Posterior cingulate gyrus (tissue), 11 donors: ENCODE measurements at places on chromosomes 12 and 14.

GRCh38 chr14:89386212-89386886 lies 30.7 kb downstream of the FOXN3 start:
- DNase-seq = no peak

DNA sequence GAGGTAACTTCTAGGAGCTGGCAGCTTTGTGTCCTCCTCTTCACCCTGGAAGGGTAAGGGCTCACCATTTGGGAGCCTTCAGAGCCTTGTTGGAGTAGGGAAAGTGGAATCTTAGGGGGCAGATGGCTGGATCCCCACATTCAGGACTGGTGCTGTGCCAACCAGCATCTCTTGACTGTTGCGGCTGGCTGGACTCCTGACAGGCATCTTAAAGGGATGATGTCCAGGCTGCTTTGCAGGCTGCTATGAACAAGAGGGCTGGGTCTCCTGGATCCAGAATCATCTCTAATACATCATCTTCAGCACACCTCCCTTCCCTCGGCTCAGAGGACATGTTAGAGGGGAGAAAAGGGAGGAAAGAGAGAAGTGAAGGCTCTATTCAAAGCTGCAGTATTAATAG lies 4.4 kb downstream of the CACNB3 start:
- DNase-seq = peak; percentile 56

- DNase-seq = peak; percentile 68
Observed at GRCh38 chr12:121095544-121096198, 37.0 kb upstream of the P2RX7 start.

GRCh38 chr14:93122826-93123225 lies 7.1 kb upstream of the ITPK1 start:
- DNase-seq = peak; percentile 14

- no peak for DNase-seq
Observed at GRCh38 chr14:74491956-74492775, 939 bp downstream of the NPC2 start.

DNA sequence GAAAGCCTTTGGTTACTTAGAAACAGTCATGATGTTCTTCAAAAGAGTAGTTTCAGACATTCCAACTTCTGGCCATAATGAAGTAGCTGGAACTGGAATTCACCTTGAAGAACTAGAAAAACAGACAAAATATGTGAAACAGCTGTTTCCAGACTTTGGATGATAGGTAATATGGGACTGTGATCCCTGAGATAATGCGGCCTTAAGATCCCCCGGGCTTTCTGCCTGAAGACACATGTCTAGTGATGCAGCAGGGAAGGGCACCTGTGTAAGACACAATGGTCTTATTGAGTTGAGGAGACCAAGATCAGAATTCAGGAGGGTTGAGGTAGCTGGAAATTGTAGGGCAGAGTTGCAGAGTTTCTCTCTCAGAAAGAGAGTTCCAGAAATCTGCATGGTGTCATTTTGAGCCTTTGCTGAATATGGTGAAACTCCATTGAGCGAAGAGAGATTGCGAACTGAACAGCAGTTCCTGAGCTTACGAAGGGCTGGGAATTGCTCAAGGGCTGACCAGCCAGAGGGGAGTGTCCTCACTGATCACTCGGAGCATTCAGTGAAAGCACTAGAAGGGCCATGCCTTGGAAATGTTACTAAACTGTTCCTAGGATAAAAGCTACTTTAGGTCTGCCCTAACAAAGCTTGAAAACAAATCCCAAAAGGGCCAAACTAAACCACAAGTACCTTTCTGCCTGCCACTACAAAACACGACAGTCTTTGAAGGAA lies 41.7 kb upstream of the FRS2 start:
- no peak for DNase-seq

DNA sequence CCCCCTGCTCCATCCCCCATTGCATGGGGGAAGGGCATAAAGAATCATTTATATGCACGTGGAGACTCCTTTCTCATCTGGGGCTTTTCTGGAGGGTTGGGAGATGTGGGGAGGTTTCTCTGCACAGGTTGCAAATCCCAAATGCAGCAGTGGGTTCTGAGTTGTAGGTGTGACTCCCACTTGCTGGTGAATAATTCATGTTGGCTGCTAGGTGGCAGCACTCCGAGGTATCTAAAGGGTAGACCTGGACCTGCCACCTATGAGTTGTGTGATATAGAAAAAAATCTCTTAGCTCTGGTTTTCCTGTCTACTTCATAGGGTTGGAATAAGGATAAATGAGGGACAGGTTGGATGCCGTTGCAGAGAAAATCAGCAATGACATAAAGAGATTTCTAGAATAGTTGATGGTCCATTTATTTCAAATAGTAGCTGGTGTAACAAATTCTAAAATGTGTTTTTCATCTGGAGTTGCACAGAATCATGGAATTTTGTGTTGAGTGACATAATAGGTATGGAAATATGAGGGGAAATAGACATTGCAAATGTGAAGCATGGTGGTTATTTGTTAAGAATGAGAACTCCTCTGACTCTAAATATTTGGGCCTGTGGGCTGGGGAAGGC lies 4.6 kb downstream of the MARCHF9 start:
- no peak for DNase-seq

DNA sequence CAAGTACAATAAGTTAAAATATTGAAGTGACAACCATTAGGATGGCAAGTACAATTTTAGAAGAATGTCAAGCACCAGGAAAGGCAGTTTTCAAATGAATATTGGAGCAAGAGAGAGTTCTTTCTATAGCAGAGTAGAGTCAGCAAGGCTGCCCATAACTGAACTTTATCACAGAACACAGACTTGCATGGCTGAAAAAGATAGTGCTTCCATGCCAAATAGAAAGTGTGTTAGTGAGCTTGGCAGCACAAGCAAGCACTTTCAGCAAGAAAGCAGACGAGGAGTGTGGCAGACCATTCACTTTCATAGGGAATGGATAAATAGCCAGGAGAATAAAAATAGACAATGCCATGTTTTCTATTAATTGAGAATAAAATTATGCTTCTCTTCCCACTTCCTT lies 647.0 kb upstream of the MGAT4C start:
- DNase-seq = no peak

DNA sequence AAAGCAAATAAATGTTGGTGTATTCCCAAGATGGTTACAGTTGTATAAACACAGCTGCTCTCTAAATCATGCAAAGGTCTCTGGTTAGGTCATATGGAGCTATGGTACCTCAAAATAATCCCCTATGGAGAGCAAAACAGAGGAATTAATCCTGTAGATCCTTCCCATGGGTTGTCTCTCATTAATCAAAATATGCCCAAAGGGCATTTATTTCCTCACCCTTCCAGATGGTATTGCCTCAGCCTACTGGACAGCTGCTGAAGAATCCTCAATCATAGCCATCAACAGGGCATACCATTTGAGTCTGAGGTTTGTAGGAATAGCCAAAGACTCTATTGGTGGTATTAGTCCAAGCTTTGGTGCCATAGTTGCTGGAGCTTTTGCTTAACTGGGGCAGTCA lies 360.9 kb downstream of the RPL10L start:
- no peak for DNase-seq

GRCh38 chr14:30521899-30522736 lies 36.8 kb upstream of the G2E3 start:
- no peak for DNase-seq

GRCh38 chr14:35814371-35815005 lies 5.4 kb upstream of the RALGAPA1 start:
- DNase-seq = no peak

GRCh38 chr14:36747411-36748184 lies 85.9 kb downstream of the PAX9 start:
- no peak for DNase-seq

DNA sequence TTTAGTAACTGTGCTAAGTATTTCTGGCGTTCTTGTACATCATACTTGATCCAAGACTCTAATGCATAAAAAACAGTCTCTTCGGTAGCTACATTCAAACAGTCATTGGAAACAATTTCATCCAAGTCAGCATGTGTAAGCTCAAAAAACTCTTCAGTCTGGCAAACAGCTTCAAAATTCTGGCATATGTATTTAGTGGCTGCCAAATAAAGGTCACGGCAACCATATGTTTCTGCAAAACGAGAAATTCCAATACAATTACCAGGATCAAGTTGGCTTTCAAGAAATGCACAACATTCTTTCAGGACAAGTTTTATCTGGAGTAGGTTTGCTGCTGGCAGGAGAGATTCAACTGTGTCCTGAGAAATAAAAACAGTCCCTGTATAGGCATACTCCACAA lies 16.5 kb downstream of the KLHL28 start:
- DNase-seq = no peak

DNA sequence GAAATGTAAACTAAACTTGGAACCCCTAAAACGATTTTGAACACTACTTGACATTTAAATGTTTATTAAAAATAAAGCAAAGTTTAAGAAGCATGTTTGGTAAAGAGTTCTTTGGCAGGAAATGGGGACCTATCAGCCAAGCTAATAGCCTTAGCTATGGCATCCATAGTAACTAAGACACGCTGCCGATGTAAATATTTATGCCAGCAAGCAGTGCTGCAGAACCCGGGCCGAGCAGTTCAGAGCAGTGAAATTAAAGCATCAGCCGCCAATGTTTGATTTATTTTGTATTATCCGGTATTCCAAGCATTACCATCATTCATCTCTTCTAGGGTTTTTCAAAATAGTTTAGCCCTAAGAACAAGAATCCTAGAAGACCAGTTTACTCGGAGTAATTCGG lies 61.6 kb downstream of the PPP2R5C start:
- DNase-seq = no peak

DNA sequence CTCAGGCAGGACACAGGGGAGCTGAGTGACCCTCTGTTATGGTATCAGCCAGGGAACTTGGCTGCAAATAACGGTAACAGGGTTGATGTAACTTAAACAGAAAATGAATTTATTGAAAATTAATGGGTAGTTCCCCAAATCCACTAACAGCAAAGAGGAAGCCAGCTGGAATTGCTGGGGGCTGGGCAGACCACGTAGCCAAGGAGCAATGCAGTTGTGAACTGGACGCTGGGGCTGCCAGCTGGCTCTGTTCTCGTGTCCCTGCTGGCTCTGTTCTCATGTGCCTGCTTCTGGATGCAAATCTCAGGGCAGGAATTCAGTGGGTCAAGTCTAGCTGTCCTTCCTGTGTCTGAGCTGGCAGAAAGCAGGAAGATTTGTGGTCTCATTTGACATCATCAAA lies 1383.3 kb upstream of the TMEM132C start:
- no peak for DNase-seq

DNA sequence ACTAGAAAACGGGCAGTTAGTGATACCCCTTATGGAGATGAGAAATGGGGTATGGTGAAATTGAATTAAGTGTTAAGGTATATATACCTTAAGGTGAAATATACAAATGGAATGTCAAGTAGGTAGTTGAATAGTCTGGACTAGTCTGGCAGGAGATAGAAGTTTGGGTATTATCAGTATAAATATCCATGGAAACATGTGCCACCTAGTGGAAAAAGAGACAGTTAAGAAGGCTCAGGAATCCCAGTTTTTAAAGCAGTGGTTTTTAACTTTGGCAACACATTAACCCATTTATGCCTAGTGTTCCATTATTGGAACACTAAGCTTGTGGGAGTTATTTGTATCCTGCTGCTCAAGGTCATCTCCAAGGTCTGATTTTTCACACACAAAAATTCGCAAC lies 38.6 kb upstream of the TPH2 start:
- no peak for DNase-seq

- DNase-seq = no peak
Observed at GRCh38 chr12:5768581-5769196, 176.4 kb downstream of the ANO2 start.
